ENCODE measurements at places on chromosomes 11 and 22.

- H3K4me3 ChIP-seq: no peak overlapping the region
- H3K27ac ChIP-seq: no peak overlapping the region
- no peaks in the 10 kb centered on the region for H3K27me3 ChIP-seq
- H3K36me3 ChIP-seq: no peaks in the 10 kb centered on the region
- DNase-seq: no peak
Measured at GRCh38 chr11:110065189-110065588, 28.0 kb upstream of the ZC3H12C start.

DNA sequence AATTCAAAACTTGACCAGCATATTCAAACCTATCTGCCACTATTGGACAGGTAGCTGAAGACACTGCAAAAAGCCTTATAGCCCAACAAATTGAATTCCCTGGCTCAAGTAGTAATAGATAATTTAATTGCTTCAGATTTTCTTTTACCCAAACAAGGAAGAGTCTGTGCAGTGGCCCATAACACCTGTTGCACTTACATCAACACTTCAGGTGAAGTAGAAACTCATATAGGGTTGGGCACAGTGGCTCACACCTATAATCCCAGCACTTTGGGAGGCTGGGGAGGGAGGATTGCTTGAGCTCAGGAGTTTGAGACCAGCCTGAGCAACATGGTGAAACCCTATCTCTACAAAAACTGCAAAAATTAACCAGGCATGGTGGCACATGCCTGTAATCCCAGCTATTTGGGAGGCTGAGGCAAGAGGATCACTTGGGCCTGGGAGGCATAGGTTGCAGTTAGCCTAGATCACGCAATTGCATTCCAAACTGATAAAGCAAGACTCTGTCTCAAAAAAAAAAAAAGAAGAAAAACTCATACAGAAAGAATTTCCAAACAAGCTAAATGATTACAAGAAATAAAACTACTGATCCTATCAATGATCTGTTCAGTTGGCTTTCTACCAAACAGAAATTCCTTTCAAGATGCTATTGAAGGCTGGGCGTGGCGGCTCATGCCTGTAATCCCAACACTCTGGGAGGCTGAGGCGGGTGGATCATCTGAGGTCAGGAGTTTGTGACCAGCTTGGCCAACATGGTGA lies 9.5 kb downstream of the FOLR3 start:
- H3K4me3 ChIP-seq: no peak overlapping the region
- DNase-seq: no peak
- no peaks in the 10 kb centered on the region for H3K36me3 ChIP-seq
- H3K4me1 ChIP-seq: peaks cover 12% of the 10 kb centered on the region

GRCh38 chr22:27636716-27637508 lies 164.6 kb downstream of the MN1 start:
- H3K27ac ChIP-seq: peak overlapping the region; percentile 0
- no peaks in the 10 kb centered on the region for H3K36me3 ChIP-seq
- H3K4me1 ChIP-seq: peaks cover 9% of the 10 kb centered on the region
- H3K27me3 ChIP-seq: no peaks in the 10 kb centered on the region
- no peak for DNase-seq
- H3K4me3 ChIP-seq: no peak overlapping the region

DNA sequence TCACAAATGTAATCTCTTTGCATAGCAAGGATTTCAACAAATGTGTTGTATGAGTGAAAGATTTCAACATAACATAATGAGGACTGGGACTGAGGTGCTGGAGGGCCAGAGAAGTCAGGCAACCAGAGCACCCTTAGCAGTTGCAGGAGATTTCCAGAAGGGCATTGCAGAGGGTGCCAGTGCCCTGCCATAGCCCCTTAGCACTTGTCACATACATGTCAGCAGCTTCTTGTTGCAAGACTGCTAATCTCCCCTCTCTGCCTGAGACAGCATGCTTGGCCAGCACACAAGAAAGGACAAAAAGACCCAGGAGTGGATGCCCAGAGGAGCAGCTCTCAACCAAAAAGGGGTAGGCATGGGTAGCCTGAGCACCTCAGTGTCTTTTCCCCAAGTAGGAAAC lies 43.2 kb downstream of the BBOX1 start:
- H3K36me3 ChIP-seq: no peaks in the 10 kb centered on the region
- H3K4me1 ChIP-seq: no peaks in the 10 kb centered on the region
- H3K4me3 ChIP-seq: no peak overlapping the region
- no peak overlapping the region for H3K27ac ChIP-seq
- H3K27me3 ChIP-seq: no peaks in the 10 kb centered on the region
- no peak for DNase-seq

DNA sequence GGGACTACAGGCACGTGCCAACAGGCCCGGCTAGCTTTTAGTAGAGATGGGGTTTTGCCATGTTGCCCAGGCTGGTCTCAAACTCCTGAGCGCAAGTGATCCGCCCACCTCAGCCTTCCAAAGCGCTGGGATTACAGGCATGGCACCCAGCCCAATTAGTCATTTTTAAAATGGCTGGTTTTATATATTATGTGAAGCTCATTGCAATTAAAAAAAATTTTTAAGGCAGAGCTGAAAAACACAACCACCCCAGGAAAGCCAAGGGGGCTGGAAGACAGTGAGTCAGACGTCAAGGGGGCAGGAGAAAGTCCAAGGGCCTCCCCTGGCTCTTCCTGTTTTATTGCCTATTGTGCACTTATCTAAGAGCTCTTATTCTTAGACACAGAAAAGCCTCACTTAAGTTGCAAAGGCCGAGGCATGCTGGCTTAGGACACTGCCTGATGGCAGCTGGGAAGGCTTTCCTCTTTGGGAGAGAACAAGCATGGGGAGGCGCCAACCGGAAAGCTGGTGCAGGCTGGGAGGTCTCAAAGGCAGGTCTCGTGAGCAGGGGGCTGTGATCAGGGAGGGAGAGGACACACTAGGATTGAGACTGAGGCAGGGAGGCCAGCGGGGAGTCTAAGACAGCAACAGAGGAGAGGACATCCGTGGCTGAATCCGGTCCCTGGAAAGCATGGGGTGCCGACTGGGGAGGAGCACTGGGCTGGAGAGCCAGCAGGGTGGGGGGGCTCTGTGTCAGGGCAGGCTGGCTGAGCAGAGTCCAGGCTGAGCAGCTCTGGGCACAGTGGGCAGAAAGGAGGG lies 11.1 kb upstream of the OSM start:
- no peaks in the 10 kb centered on the region for H3K27me3 ChIP-seq
- H3K4me3 ChIP-seq: no peak overlapping the region
- DNase-seq: peak; percentile 55
- H3K36me3 ChIP-seq: no peaks in the 10 kb centered on the region
- H3K27ac ChIP-seq: peak overlapping the region; percentile 81
- H3K4me1 ChIP-seq: peaks cover 19% of the 10 kb centered on the region

DNA sequence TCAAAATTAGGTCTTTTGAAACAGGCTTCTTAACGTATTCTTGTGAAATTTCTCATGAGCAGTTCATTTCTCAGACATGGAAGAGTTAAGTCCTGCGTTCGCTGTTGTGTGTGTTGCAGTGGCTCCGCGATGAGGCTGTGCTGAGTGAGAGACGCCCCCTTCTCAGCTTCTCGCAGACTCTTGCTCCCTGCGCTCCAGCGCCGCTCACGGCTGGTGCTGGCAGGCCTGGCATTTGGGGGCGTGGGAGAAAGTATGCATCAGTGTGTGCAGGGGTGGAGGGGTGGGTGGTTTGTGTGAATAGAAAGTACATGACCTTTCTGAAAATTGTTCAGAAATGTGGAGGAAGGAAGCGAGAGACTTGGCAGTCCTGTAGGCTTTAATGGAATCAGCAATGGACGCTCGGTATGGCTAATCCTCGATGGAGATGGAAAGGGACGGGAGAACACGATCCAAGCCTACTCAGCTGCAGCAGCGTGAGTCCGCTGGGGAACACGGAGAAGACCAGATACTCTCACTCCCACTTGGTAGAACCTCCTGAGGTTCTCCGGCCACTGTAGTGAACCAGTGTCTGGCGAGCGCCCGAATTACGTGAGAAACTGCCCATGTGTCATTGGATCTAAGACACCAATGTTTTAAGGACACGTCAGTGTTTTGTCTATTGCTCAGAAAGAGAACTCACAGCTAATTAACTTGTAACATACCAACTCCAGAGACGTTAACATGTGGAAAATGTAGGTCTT lies 5.9 kb downstream of the TAB1 start:
- H3K36me3 ChIP-seq: no peaks in the 10 kb centered on the region
- no peaks in the 10 kb centered on the region for H3K27me3 ChIP-seq
- no peak for DNase-seq
- H3K4me3 ChIP-seq: no peak overlapping the region

GRCh38 chr11:24082241-24082640 lies 414.6 kb upstream of the LUZP2 start:
- peaks cover 20% of the 10 kb centered on the region for H3K4me1 ChIP-seq
- H3K27ac ChIP-seq: no peak overlapping the region
- no peaks in the 10 kb centered on the region for H3K36me3 ChIP-seq
- DNase-seq: no peak

DNA sequence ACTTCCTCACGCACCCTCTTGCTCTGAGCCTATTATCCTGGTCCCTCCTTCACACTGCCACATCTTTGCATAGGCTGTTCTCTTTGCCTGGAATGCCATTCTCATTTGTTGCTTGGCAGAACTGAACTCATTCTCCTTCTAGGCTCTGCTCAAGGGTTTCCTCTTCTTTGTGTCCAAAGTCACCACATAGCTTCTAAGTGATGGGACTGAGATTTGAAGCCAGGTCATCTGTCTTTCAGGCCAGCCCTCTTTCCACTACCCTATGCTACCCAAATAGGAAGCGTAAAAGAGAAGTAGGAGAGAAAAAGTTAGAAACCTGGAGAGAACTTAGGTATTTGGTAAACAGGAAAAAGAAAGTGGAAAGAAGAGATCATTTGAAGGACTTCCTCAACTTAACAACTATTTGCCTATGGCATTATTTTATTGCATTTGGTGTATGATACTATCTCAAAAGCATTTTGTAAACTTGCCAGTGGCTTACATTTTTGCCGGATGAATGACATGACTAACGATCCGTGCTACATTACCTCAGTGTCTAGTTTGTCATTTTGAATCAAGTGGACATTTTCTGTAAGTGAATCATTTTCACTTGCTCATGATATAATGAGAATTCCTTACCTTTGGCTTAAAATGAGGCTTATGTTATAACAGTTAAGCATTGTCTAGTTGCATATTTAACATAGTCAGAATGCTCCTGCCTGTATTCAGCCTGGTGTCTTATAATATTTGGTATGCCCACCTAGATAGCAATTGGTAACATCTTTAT lies 18.5 kb downstream of the NF2 start:
- H3K4me3 ChIP-seq: no peak overlapping the region
- no peaks in the 10 kb centered on the region for H3K36me3 ChIP-seq
- peaks cover 36% of the 10 kb centered on the region for H3K4me1 ChIP-seq
- no peak for DNase-seq
- H3K27me3 ChIP-seq: no peaks in the 10 kb centered on the region
- H3K27ac ChIP-seq: peak overlapping the region; percentile 8

DNA sequence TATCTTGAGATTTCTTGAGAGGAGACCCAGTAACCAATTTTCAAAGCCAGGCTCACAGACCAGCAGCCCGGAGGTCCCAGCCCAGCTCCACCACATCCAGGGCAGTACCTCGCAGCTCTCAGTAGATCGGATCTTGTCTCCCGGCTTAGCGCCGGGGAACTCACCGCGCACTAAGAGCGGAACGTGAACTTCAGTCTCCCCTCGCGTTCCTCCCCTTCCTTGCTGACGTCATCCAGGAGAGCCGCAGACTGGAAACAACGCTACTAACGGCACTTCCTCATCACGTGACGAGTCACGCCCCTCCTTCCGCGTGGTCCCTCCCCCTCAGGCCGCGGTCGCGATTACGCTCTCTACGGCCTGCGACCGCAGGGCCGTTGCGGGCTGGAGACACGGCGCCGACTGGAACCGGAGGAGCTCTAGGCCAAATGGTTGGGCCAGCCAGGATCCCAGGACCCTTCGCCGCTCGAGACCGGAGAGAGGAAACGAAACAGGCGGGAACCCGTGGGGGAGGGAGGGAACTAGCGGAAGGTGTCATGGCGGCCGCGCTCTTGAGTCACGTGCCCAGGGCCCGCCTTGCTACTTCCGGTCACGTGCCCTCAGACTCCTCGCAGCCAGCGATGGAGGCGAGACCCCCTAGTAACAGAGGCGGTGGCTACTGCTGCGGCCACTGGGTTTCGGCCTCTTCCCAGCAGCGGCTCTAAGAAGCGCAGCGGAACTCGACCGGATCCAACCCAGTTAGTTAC lies at the start of the genes GTF2H1 and HPS5:
TSS of gene GTF2H1 (plus strand) at position 599 of the 743 bp plus-strand sequence. CDS start 10,508 bp downstream, outside the sequence.
TSS of gene HPS5 (minus strand) at position 172 of the 743 bp plus-strand sequence. CDS start 4,282 bp downstream, outside the sequence.
- peak within 1 kb of the TSS; percentile 87 for H3K4me3 ChIP-seq
- no peaks in the 10 kb centered on the region for H3K36me3 ChIP-seq
- peaks cover 19% of the 10 kb centered on the region for H3K4me1 ChIP-seq
- H3K27me3 ChIP-seq: no peaks in the 10 kb centered on the region
- peak within 1 kb of the TSS; percentile 100 for H3K27ac ChIP-seq

DNA sequence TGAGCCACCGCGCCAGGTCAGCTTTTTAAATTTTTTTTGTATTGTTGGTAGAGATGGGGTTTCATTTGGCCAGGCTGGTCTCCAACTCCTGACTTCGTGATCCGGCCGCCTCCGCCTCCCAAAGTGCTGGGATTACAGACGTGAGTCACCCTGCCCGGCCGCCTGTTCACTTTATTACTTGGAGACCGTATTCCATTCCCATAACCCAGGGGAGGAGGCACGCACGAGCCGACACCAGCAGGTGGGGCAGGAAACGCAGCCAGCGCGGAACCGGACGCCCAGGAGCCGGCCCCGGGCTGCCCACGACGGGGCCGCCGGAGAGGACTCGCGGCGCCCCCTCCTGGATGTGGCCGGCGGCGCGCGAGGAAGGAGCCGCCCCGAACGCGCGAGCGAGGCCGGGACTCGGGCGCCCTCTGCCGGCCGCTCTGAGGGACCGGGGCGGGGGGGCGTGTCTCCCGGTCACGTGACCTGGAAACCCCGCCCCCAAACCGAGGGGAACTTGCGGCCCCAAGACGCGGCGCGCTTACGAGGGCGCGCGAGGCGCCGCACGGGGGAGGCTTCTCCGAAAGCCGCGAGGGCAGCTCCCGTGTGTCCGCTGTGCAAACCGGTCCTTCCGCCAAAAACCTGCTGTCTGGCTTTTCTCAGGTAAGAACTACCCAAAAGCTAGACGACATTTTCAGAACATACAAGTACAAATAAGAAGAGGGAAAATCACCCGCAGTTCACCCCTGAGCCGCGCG lies 11.6 kb upstream of the RNH1 start:
- H3K27me3 ChIP-seq: no peaks in the 10 kb centered on the region
- H3K36me3 ChIP-seq: no peaks in the 10 kb centered on the region
- peak; percentile 93 for DNase-seq
- H3K4me3 ChIP-seq: peak overlapping the region; percentile 26
- peaks cover 10% of the 10 kb centered on the region for H3K4me1 ChIP-seq

DNA sequence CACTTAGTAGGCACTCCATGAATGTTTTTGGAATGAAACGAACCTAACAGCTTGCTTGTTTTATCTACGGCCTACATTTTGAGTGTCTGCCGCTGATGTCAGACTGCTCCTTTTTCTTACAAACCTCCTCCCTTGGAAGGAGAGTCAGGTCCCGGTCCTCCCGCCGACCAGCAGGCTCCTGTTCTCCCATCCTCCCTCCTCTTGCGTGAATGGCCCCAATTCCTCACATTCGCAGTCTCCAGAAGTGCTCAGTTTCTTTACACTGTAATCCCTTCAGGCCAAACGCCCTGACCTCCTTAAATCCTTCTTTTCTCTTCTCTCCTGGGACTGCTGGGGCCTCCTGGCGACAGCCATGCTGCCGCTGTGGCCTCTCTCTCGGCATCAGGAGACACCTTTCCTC lies 82.6 kb upstream of the CSNK2A3 start:
- H3K4me3 ChIP-seq: no peak overlapping the region
- H3K27me3 ChIP-seq: no peaks in the 10 kb centered on the region
- no peaks in the 10 kb centered on the region for H3K4me1 ChIP-seq
- no peaks in the 10 kb centered on the region for H3K36me3 ChIP-seq
- no peak for DNase-seq
- H3K27ac ChIP-seq: no peak overlapping the region

- no peaks in the 10 kb centered on the region for H3K36me3 ChIP-seq
- H3K27ac ChIP-seq: no peak overlapping the region
- H3K27me3 ChIP-seq: no peaks in the 10 kb centered on the region
- no peak for DNase-seq
- no peak overlapping the region for H3K4me3 ChIP-seq
- no peaks in the 10 kb centered on the region for H3K4me1 ChIP-seq
Measured at GRCh38 chr11:30333405-30333804, 10.5 kb downstream of the ARL14EP start.
